ENCODE measurements at places on chromosomes 3 and 15.

- peak; percentile 69 for DNase-seq
These were observed 28.1 kb upstream of the CNBP start for GRCh38 chr3:129211772-129212171.

- DNase-seq = peak; percentile 86
These were observed 4.9 kb downstream of the PRRT3 start for GRCh38 chr3:9947025-9947995.

GRCh38 chr15:54571576-54571975 lies 593.3 kb downstream of the UNC13C start:
- DNase-seq = no peak

GRCh38 chr15:45586125-45586524 lies 1.1 kb upstream of the BLOC1S6 start:
- DNase-seq = no peak

GRCh38 chr3:147733217-147733616 lies 324.1 kb downstream of the ZIC1 start:
- no peak for DNase-seq

- DNase-seq = no peak
These were observed 4.1 kb downstream of the OSBPL11 start for GRCh38 chr3:125591116-125591760.

DNA sequence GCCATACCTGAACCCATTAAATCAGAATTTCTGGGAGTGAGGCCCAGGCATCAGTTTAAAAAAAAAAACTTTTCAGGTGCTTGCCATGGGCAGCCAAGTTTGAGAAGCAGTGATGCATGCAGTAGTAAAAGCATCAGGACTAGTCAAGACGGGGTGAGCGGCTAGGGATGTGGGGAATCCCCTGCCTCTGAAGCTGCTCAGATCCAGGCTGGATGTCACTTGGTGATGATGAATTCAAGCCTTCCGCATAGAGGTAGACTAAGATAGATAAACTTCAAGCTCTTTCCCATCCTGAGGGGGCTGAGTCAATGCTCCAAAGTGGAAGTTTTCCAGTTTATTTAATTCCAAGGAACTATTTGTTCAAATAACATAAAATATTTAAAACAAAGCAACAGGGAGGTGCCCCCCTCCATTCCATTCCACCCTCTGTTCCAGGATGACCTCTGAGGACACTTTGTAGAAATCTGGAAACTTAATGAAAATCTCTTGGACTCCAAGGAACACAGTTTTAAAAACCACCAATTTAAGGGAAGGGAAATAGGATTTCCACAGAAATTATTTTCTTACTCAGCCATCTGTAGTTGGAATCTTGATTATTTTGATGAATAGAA lies 100.4 kb upstream of the NR2E3 start:
- DNase-seq = no peak

GRCh38 chr15:84748274-84749110 lies at the start of gene ZNF592:
ZNF592 (plus strand) TSS chr15:84748592; CDS start chr15:84782676, 34,084 bp downstream.
- DNase-seq = peak; percentile 93

- no peak for DNase-seq
These were observed 25.4 kb upstream of the SPPL2A start for GRCh38 chr15:50790778-50791453.

DNA sequence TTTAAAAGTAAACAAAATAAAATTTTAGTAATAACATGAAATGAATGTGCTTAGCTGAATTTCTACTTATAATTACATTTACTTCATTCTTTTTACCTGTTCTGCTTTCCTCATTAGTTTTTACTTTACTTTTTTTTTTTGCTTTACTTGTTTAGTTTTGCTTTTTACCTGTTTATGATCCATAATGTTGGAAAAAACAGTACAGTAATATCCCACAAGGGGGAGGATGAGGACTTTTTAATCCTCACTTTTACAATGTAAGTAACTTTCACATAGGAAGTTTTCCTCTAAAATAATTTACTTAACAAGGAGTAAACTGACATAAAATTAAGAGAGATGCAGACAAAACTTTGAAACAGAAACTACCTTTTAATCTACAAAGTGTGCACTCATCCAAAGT lies 268.7 kb downstream of the TBC1D5 start:
- DNase-seq = no peak

DNA sequence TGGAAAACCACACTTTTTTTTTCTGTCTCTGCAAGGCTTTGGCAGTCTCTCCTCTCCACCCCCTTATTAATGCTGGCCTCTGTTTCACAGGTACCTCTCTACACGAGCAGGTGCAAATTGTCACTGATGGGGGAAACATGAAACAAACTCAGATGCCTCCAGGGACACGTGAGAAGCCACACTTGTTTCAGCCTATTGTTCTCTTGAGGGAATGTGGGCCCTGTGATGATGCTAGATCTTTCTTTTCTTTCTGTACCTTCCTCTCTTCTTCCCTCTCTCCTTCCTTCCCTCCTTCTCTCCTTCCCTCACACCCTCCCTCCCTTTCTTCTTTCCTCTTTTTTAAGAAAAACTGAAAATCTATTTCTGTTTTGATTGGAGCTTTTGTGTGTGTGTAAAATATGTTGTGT lies 5.7 kb upstream of the BLM start:
- DNase-seq = no peak

DNA sequence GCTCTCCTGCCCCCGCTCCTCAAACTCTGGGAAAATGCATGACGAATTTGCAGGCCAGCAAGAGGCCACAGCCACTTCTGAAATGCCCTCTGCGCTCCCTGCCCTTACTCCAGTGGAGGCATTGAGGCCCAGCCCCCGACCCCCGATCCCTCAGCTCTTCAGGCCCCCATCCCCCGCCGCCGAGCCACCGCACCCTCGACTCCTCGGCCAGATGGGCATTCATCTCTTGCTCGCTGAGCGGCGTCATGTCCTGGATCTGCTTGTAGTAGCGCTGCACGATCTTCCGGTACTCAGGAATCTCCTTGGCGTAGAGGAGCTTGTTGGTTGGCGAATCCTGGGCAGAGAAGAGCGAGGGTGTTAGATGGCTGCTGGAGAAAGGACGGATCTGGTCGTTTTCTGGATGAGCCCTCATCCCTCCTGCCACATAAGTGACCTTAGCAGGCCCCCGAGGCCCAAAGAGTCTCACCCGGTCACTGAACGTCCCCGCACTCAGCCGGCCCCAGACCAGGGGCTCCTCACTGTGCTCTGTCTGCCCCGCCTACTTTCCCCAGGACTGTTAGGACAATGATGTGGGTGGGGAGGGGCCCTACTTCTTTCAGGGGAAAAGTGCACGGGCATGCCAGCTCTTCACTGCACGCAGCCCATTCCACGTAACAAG lies 14.0 kb downstream of the H1-8 start:
- DNase-seq = peak; percentile 34

DNA sequence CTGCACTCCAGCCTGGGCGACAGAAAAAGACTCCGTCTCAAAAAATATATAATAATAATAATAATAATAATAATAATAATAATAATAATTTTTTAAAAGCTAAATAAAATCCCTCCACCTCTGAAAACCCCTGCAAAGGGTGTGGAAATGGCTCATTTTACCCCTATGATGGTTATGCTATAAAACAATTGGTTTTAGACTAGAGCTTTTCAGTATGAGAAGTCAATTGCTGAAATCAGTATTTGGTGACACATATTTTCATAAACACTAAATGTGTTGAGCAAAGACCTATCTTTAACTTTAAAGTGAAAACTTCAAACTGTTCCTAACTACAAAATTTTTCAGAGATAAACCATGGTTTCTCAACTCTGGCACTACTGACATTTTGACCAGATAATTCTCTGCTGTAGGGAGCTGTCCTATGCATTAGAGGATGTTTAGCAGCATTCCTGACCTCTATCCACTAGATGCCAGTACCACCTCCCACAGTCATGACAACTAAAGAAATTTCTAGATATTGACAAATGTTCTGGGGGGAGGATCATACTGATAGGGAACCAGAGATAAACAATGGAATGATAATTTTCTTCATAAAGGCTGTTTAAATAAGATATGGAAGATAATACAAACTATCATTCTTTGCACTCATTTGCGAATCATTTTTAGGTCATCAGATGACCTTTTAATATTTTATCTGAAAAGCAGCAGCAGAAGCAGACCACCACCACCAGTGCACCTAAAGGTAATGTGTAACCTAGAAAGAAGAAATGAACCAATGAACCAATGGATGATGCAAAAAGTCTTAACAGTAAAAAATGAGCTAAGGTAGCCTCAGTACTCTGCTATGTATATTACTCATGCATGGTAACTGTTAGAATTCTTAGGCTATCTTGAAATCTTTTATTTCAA lies 13.8 kb downstream of the PTPN9 start:
- no peak for DNase-seq

DNA sequence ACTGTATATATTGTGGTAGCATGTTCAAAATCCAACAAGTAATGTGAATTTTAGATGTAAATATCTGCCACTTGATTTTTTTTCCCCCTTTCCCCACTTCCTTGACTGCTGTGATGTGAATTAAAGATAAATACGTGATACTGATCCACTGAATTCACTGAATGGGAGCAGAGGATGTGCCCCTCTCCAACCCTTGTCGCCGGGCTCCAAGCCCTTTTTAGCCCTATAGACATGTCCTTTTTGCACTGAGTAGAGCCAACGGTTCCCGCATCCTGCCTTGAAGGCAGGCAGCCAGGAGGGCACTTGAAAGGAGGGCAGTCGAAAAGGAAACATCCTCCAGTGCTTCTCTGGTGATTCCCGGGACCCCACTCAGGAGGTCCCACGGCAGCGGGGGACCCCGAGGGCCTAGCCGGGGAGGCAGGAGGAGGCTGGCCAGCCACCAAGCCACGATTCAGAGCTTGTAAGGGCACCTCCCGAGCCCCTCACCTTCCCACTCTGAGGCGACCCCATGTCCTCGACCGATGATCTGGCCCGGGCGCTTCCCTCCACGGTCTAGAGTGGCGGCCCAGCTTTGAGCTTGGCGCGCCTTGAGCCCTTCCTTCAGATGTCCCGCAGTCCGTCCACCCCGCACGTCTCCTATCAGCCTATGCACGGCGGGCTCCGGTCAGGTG lies 901 bp upstream of the MANF start:
- peak; percentile 63 for DNase-seq

- no peak for DNase-seq
These were observed 30.5 kb upstream of the SPATA12 start for GRCh38 chr3:57029924-57030323.

DNA sequence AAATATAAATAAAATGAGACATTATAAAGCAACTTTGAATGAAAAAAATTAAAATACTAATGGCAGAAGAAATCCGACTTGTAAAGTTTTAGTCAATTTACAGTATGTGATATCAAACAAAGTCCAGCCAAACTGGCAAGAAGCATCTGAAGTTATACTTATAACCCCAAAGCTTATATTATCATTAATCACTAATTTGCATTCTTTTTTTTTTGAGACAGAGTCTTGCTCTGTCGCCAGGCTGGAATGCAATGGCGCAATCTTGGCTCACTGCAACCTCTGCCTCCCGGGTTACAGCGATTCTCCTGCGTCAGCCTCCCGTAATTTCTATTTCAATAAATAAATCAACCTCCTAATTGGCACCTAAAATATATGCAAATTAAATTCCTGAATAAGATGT lies 80.1 kb downstream of the AQR start:
- DNase-seq = no peak
